ENCODE measurements at places on chromosomes 16 and 17.

- peak overlapping the region; percentile 48 for H3K27ac ChIP-seq
- H3K36me3 ChIP-seq = no peaks in the 10 kb centered on the region
- no peaks in the 10 kb centered on the region for H3K4me1 ChIP-seq
- no peaks in the 10 kb centered on the region for H3K27me3 ChIP-seq
- H3K4me3 ChIP-seq = no peak overlapping the region
Observed at GRCh38 chr17:50221266-50221863, 19.9 kb upstream of the COL1A1 start.

DNA sequence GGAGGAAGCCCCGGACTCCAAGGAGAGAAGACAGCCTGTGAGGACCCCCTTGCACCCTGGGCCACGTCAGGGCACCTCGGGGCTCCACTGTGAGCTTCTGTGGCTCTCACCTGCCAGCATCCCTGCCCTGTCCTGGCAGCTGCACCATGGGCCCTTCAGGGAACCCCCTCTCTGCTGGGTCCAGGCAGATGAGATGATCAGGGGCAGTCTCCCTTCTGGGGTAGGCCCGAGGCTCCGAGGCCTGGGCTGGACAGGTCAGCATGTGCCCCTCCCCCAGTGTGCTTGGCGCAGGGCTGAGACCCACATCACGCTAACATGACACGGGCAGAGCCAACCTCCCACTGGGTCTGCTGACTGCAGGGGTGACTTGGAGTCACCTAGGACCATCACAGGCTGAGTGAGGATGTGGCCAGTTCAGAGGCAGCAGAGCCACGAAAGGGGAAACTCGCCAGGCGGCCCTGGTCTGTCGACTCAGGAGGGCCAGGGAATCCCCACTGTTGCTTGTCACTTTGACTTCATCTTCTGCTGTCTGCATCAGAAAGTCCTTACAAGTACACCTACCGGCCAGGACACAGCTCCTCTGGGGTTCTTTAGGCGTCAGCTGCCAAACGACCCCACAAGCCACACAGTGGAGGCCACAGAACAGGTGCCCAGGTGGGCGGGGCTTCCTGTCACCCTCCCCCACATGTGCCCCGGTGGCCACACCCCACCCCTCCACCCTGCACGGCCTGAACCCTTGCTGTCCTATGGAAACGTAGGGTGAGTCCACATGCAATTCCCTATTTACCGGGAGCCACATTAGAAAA lies 2.2 kb downstream of the GALNS start:
- H3K27ac ChIP-seq = peak overlapping the region; percentile 89
- H3K36me3 ChIP-seq = no peaks in the 10 kb centered on the region
- no peak overlapping the region for H3K4me3 ChIP-seq
- peak; percentile 87 for DNase-seq
- peaks cover 44% of the 10 kb centered on the region for H3K4me1 ChIP-seq

DNA sequence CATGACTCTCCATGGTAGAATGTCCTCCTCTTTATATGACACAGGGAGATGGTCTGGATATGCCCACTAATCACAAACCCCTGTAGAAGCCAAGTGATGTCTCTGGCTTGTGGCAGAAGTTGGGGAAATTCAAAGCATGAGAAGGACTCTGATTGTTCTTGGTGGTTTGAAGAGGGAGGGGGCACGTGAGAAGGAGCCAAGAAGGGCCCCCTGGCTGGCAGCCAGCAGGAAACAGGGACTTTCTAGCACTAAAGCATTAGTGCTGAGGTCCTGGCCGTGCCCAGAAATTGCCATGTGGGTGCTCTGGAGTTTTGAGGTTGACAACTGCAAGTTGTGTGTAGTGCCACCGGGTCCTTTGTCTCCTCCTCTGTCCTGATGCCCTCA lies 199.9 kb downstream of the LGALS9B start:
- no peak overlapping the region for H3K4me3 ChIP-seq
- DNase-seq = no peak
- H3K27me3 ChIP-seq = no peaks in the 10 kb centered on the region
- H3K27ac ChIP-seq = peak overlapping the region; percentile 51

GRCh38 chr16:78789561-78789960 lies 690.1 kb downstream of the WWOX start:
- H3K27ac ChIP-seq = no peak overlapping the region
- no peaks in the 10 kb centered on the region for H3K36me3 ChIP-seq
- no peaks in the 10 kb centered on the region for H3K4me1 ChIP-seq
- DNase-seq = no peak
- no peak overlapping the region for H3K4me3 ChIP-seq

- H3K27me3 ChIP-seq = no peaks in the 10 kb centered on the region
- peak; percentile 90 for DNase-seq
- no peak overlapping the region for H3K4me3 ChIP-seq
Observed at GRCh38 chr17:58303971-58304749, 23.4 kb upstream of the MPO start.

Data from spleen (tissue), 13 donors.